ENCODE measurements at places on chromosomes 2 and 18. TPM values are rescaled to one million over a fixed set of nuclear protein-coding genes. Genes with fewer than 3 reads are reported as not detected.

Gene IL36RN
- not detected for total RNA-seq

Gene GPR39
- total RNA-seq: 9.0 TPM

Gene TEX44
- total RNA-seq: not detected

Gene DYNC2LI1
- 11.7 TPM for total RNA-seq

Gene CHRND
- total RNA-seq: not detected

Gene RGPD4
- total RNA-seq: not detected

Gene STAM2
- 55.0 TPM for total RNA-seq

Gene CCDC138
- 6.1 TPM for total RNA-seq

Gene IL36G
- not detected for total RNA-seq

Gene PSME4
- 61.3 TPM for total RNA-seq

Gene FIGN
- 0.90 TPM for total RNA-seq

All from IMR-90 (cell line).